ENCODE measurements at places on chromosomes 2 and 18.

GRCh38 chr2:201450954-201451291, 335 bp downstream of the TRAK2 start:
- no peak for DNase-seq

DNA sequence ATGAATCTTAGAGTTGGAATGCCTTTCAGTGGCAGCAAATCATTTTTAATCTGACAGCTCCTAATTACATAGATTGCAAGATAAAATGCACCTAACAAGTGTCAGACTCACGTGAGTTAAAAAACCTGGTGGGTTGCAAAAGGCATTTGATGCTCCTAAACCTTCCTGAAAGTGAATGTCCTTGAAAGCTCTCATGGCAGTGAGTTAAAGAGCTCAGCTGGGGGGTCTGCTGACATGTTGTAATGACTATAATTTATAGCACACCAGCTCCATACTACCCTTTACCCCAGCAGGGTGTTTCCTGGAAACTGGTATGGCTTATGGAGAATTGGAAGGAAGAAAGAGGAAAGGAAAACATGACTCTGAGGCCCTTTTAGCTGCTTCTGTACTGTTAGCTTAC, 91.9 kb upstream of the CAVIN2 start:
- DNase-seq: no peak

GRCh38 chr2:56040189-56040588, 116.6 kb upstream of the EFEMP1 start:
- DNase-seq: no peak

DNA sequence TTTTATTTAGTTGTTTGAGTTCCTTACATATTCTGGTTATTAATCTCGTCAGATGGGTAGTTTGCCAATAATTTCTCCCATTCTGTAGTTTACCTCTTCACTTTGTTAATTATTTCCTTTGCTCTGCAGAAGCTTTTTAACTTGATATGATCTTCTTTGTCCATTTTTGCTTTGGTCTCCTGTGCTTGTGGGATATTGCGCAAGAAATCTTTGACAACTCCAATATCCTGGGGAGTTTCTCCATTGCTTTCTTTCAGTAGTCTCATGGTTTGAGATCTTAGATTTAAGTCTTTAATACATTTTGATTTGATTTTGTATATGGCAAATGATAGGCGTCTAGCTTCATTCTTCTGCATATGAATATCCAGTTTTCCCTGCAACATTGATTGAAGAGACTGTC, 389.2 kb downstream of the LRP1B start:
- no peak for DNase-seq

DNA sequence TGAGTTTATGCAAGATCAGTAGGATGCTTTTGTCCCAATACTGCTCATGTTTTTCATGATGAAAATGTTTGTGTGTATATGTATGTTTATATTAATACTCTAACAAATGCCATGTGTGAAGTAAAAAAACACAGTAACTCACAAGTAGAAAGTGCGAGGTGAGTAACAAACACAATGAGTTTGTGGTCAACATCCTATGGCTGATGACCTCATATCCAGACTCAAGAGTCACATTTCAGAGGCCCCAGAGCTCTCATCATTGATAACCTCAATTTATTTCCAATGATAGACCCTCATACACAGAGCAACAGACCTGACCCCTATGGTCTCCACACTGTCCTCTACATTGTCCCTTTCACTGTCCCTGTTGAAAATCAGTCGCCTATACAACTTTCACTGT, 34.5 kb downstream of the ZNF519 start:
- no peak for DNase-seq

GRCh38 chr2:126986631-126987187, 88.0 kb downstream of the TEX51 start:
- no peak for DNase-seq

Data from stimulated activated CD4-positive, alpha-beta T cell treated with anti-CD3 and anti-CD28 coated beads, Interleukin-1b, Interleukin-23, amount 100 ng/mL, for 1 hour (primary cell).